Suprapubic skin (tissue), 4 donors: ENCODE measurements at places on chromosomes 4 and X.

DNA sequence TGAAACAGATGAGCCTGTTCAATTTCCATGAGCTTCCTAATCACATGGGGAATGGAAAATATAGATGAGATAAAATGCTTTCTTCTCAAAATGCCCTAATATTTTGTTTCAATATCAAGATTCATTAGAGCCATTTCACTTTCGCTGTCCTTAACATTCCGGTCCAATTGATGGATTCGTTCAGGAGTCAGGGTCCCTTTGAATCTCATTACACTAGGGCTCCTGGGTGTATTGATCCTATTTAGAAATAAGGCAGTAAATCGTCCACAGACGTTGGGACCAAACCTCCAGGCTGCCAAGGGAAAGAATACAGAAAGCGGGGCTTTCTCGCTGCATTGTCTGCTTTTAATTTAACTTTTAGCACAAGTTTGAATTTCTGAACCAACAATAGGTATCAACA is 20.6 kb upstream of the CRMP1 start:
- no peak for DNase-seq

DNA sequence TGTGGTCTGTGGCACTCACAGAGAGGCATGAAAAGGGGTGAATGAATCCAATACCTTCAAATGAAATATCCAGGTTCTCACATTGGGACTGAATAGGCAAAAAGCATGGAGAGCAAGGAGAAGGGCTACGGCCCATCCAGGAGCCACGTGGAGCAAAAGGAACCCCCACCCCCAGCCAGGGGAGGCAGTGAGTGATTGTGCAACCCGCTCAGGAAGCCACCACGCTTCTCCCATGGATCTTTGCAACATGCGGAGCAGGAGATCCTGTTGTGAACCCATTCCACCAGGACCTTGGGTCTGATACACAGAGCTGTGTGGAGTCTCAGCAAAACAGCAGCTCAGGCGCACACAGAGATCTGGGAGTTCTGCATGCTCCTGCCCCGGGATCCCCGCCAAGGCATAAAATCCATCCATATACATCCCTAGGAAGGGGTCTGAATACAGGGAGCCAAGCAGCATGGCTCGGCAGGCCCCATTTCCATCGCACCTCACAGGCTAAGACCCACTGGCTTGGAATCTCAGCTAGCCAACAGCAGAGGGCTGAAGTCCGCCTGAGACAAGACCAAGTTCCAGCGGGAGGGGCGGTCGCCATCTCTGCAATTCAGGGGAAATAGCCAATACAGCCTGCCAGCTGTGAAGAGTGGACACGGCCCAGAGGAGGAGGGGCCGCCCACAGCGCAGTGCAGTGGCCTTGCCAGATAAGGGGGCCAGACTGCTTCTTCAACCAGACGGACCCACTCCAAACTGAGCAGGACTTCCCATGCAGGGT is 80.2 kb downstream of the FGF16 start:
- DNase-seq = no peak

DNA sequence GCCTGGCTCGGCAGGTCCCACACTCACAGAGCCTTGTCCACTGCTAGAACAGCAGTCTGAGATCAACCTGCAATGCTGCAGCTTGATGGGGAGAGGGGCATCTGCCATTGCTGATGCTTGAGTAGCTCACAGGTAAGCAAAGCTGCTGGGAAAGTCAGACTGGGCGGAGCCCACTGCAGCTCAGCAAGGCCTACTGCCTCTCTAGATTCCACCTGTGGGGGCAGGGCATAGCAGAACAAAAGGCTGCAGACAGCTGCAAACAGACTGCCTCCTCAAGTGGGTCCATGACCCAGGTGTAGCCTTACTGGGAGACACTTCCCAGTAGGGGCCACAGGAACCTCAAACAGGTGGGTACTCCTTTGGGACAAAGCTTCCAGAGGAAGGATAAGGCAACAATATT is 110.6 kb upstream of the ADAMTS3 start:
- DNase-seq = no peak

- DNase-seq = no peak
Measured at GRCh38 chrX:153522259-153522658, 4.8 kb downstream of the ATP2B3 start.
